ENCODE measurements at places on chromosomes 11 and 22.

DNA sequence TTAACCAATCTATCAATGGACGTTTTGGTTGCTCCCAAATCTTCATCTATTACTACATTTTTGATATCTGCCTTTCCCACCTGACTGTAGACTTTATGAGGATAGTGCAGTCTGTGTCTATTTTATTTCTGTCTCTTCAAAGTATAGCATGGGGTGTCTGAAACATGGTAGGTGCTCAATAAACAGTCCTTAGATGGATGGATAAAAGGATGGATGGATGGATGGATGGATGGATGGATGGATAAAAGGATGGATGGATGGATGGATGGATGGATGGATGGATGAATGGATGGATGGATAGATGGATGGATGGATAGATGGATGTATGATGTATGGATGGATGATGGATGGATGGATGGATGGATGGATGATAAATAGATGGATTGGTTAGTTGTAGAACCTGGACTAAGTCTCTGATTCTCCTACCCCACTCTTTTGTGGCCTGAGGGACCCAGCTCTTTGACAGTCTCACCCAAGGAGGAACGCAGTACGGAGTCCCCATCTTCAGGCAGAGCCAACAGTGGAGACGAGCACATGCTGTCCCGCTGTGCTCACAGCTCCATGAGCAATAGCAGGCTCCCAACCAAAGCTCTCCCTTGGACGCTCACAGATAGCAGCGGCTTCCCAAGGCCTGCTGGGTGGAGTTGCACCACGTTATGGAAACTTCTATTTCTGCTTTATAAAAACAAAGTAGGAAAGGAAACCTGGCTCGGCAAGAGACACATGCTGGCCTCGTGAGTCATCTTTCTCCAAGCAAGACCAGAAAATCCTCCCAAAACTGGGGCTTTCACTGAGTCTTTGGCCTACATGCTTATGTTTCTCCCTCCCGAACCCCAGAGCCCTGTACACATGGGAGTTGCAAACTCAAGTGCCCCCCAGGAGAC is 448.0 kb downstream of the MIAT start:
- DNase-seq, result no peak

GRCh38 chr11:5596607-5597201 is at the start of gene TRIM6:
TSS of gene TRIM6 (plus strand) at chr11:5596637. CDS start at chr11:5596898, 261 bp downstream.
- DNase-seq, result peak; percentile 16

GRCh38 chr11:25970726-25971508 is 361.0 kb upstream of the ANO3 start:
- peak; percentile 9 for DNase-seq

- DNase-seq, result peak; percentile 57
Measured at GRCh38 chr11:35157814-35158700, 19.1 kb downstream of the CD44 start.

DNA sequence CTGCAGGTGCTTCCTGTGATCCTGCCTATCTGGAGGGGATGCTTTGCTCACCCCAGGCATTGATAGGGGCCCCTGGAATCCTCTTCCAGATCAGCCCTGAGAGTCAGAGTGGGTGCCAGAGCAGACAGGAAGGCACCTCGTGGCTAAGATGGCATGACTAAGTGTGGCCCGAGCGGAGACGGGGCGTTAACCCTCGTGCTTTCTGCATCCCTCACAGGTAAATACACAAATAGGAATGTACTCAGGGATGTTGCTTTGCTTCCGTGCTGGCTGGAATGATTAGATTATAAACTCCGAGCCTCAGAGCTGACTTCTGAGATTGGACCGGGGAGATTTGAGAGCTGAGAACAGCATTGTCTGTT is 312.7 kb upstream of the B3GAT1 start:
- no peak for DNase-seq

DNA sequence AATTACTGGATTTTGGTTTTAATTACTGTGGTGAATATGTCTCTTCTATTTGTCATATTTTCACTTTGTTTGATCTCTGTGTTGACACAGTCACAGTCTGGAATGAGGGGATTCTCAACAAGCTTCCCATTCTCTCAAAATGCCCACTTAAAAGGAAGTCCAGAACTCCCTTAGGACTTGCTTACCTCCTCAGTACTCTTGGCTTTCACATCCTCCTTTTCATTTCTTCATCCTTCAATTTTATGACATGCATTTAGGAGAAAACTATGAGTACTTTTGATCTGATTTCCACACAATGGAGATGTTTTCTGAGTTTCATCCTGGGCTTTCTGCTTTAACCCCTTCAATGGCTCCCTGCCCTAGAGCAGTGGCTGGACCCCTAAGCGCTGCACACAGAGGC is 49.3 kb upstream of the FLI1 start:
- no peak for DNase-seq

- no peak for DNase-seq
Measured at GRCh38 chr11:115391160-115391559, 113.1 kb downstream of the CADM1 start.

- no peak for DNase-seq
Measured at GRCh38 chr22:18154821-18155390, 4.9 kb downstream of the USP18 start.

- no peak for DNase-seq
Measured at GRCh38 chr11:124159481-124159880, 23.7 kb upstream of the OR10D3 start.

DNA sequence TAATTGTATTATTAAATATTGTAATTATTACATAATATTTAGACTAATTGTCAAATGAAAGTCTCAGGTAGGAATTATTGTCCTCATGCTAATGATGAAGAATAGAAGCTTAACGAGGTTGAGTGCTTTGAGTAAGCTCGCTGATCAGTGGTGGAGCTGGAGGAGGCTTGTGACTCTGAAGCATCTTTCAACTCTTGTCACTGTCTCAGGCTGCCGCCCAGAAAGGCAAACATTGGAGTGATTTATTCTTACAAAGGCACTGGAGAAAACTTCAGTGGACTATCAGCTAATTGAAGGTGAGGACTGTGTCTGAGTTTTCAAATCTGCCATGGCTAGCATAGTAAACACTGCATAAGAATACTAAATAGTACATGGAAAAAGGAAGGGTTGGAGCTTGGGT is 595.1 kb downstream of the NTM start:
- DNase-seq, result no peak

DNA sequence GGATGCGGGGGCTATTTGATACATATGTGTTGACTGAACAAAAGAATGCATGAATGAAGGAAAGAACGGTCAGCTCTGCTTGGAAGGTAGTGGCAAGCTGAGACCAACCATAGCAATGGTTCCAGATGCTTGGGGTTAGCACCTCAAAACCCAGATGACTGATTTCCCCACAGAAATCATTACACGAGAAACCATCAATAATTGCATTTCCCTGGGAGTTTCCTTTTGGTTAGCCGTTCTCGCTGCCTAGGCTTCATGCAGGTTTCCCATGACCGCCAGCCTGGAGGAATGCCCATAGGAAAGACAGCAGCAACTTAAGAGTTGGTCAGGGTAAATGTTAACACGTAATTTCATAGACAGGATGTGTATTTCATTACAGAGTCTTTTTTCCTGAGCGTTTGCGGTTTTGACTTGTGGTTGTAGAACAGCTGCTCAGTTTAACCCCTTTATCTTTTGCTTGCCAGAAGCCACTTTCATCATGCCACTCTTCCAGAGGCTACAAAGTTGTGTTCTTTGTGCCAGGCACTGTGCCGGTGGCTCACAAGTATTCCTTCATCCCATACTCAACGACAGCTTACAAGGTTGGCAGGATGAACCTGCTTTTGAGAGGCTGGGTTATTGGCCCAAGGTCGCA is 2.8 kb downstream of the IL17RA start:
- no peak for DNase-seq

DNA sequence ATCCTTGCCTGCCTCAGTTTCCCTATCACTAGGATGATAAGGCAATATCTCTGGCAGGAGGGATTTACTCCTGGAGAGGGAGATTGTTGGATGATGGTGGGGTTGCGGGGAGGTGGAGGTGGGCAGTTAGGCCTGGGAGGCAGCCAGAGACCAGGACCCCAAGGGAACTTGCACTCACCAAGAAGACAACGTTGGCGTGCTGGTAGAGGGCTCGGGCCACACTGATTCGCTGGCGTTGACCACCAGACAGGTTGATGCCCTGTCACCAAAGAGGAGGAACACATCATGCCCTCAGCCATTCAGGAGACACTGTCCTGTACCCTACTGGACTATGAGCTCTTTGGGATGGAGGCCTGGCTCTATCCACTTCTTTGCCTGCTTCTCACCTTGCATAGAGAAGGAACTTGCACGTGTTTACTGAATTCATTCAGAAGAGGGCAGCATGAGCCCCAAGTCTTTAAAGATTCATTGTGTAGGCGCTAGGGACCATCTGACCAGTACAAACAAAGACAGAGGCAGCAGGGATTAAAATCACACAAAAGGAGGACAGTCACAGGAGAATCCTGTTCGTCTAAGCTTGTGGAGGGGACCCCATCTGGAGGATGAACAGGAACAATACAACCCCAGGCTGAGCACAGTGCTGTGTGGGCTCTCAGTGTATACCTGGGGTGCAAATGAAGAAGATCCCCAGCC is 24.2 kb upstream of the KCNJ11 start:
- peak; percentile 91 for DNase-seq

- peak; percentile 88 for DNase-seq
Measured at GRCh38 chr11:20397281-20397680, 9.8 kb downstream of the PRMT3 start.

GRCh38 chr11:123594921-123595320 is 59.5 kb downstream of the SCN3B start:
- no peak for DNase-seq

DNA sequence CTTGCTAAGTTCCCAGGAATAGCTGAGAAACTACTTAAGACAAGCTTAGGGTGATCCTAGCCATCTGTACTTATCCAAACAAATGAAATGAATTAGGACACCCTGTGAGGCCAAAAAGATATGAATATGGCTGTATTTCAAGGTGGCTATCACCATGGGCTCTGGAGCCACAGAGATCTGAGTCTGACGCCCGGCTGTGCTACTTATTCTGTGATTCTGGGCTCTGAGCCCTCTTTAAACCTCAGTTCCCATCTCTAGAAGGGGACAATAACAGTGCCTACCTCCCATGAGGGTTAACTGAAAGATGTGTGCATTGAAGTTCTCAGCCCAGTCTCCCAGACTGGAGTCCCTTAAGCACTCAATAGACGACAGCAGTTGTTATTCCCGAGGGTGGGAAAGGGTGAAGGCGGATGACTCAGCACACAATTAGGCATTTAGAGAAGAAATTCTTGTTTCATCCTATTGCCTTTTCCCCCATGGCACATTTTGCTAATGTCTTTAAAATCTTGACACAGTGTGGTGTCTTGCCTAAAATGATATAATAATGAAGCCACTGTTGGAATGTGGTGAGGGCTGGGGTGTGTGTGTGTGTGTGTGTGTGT is 132.5 kb downstream of the ADAMTS15 start:
- peak; percentile 76 for DNase-seq
